Lower leg skin (tissue), 4 donors: ENCODE measurements at places on chromosomes 11 and 22.
A peak's percentile ranks its signal among the peaks of the same experiment; 100 is the strongest.

DNA sequence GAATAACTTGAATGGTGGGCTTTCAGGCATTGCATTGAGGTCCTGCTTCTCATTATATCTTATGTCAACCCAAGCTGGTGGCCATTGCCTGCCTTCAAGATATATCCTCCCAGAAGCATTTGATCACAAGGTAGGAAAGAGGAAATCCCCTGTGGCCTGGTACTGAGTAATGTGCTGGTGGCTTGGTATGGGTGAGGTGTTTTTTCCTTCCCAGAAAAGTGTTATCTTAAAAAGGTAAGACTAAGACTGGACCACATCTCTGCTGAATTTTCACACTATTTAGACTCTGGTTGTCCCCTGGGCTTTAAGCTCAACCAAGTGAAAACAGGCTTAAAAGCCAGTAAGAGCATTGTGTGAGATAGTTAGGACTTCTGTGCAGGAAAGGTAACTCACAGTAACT, 3.7 kb downstream of the INSC start:
- no peak for DNase-seq

DNA sequence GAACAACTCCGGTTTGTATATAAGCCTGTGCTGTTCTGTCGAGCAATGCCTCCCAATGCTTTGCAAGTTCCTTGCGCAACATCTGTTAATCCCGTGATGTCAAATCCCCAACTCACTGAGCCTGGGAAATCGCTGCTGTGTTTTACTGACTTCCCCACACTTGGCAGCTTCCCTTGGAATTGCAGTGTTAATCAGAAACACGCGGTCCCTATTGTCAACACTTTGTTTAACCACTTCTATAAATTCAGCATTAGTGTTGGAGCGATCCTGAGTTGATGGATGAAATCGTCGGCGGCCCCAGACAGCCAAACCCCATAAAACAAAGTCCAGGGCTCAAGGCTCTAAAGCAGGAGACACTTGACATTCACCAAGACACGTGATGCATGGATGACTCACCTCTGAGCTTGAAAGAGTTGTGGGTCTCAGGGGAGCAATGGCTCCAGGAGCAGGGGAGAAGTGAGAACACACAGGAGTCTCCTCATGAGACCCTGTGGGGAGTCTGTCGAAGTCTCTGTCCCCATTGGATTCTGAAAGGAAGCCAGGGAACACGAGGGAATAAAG, 555.3 kb downstream of the MIAT start:
- DNase-seq, result peak; percentile 91

DNA sequence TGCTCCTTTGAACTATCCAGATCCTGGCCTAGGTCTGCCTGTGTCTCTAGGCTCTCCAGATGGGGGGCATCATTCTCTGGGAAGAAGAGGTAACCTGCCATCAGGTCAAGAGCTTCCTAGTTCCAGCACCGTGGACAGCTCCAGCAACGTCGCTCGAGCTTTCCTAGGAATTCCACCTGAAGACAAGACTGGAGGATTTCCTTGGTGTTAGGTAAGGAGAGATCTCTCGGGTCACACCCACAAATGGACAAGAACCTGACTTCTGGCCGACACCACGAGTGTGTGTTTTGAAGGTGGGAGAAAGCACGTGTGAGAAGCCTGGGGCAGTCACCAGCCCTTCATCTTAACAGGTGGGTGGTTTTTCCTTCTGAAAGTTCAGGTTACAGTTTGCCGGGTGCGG, 1.2 kb downstream of the PRG3 start:
- no peak for DNase-seq

DNA sequence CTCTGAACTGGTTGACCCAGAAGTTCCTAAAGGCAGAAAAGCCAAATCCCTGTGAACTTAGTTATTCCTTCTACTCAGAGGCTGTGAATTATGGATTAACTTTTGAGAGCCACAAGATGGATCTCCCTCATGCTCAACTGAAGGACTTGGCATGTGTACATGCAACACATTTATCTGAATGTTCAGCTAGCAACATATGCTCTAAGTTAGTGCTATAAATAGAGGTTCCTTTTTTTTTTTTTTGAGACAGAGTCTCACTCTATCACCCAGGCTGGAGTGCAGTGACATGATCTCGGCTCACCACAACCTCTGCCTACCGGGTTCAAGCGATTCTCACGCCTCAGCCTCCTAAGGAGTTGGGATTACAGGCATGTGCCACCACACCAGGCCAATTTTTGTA, 40.1 kb downstream of the EIF4ENIF1 start:
- DNase-seq, result no peak

DNA sequence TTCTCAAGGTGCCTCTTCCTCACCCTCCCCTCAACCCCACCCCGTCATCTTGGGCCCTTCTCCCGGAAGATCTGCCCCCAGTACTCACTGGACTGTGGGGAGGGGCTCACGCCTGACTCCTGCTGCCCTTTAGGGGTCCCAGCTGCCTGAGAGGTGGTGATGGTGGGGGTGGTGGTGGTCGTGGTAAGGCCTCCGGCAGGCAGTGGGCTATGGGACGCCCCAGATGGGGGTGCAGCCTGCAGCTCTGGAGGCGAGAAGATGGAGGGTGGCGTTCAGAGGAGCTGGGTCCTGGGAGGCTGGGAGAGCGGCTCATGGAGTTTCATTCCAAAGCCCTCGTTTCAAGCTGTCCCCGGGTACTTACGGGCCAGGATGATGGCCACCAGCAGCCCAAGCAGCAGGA, 820 bp downstream of the MFRP start:
- no peak for DNase-seq

GRCh38 chr22:49046546-49047361, 780.9 kb downstream of the BRD1 start:
- no peak for DNase-seq

- DNase-seq, result peak; percentile 91
These were observed at the start of gene FAM89B for GRCh38 chr11:65572356-65573051. Gene FAM89B (plus strand): TSS chr11:65572538. CDS start chr11:65572670, 132 bp downstream.

- peak; percentile 94 for DNase-seq
These were observed at the start of gene TRIOBP for GRCh38 chr22:37696657-37697537. Gene TRIOBP (plus strand): TSS chr22:37697048. CDS start chr22:37701366, 4,318 bp downstream.

GRCh38 chr11:63761931-63762653, 6.5 kb downstream of the ZFTA start:
- DNase-seq, result peak; percentile 84

- peak; percentile 86 for DNase-seq
These were observed 9.6 kb downstream of the P2RY2 start for GRCh38 chr11:73227571-73228211.

DNA sequence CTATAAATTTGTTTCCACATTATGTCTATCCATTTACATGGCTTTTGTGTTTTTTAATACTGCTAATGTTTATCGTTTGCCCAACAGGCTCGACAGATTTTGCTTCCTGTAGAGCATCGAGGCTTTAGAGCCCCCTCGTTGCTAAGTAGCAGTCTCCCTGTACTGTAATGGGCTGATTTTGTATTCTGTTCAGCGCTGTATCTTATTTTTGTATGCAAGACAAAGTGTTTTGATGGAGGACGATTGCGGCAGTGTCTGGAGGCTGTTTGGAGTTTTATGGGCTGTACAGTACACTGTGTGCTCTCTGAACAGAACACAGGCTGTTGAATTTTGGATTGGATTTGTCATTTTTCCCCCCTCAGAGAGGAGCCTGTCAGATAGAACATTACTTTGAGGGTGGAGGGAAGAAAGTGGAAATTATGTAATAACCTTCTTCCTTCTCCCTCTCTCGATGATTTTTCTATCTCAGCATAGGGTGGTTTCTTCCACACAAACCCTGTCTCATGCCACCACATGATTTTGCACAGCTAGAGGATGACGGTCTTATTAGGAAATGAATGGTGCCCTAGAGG, 104.4 kb downstream of the ZBTB16 start:
- DNase-seq, result no peak
